ENCODE measurements at places on chromosomes 4 and X.

DNA sequence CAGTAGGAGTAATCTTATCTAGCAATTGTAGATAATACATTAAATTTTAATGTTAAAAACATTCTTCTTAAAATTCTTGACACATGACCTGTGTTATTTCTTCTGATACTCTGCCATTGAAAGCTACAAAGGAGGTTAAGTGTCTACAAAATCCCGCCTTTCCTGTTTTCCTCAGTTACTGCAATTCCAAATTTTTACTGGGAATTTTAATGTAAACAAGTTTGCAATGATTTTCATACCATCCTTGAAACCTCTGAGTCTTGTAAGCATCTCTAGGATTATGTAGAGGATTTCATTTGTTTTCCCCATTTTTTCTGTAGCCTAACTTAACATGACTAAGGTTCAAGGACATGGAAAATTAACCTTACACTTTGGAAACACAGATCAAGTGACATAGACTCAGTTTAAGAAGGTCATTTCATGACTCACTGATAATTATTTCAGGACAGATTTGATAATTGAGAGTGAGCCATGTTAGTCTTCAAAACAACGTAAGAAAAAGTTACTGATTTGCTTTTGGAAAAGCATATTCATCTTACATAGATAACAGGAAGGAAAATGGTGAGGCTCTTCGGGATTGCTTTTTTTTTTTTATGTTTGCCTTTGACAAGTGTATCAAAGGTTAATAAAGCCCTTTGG, 39.6 kb upstream of the PDLIM5 start:
- DNase-seq: no peak

DNA sequence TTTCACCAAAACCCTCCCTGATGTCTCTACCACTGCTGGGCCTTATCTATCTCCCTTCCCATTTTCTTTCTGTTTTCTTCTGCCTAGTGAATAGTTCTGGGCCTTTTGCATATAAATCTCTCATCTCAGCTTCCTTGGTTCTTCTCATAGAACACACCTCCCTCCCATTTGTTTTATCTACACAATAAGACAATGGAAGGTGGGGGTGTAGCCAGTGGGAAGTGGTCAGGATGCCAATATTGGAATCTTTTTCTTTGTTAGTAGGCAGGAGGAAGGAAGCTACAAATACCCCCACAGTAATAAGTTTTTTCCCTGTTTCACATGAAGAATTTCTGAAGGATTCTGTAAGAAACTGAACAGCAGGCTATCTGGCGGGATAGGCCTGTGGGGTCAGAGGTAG, 30.9 kb upstream of the RHOH start:
- DNase-seq: no peak

DNA sequence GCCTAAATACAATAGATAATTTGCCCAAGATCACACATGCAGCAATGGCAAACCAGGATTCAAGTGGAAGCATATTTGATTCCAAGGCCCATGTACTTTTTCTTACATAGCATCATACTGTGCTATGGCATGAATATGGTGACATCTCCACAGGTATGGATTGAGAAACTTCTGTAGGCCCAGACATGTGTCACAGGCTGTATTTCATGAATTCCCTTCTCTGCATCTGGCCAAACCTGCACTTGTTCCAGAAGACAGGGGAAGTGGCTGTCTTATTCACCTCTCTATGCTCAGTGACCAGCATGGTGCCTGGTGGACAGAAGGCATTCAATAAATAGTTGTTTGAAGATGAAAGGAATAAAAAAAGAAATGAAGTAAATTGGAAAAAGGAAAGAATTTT, 77.3 kb upstream of the TMEM164 start:
- no peak for DNase-seq

- no peak for DNase-seq
Measured at GRCh38 chr4:151294833-151295496, 18.0 kb downstream of the PRSS48 start.

DNA sequence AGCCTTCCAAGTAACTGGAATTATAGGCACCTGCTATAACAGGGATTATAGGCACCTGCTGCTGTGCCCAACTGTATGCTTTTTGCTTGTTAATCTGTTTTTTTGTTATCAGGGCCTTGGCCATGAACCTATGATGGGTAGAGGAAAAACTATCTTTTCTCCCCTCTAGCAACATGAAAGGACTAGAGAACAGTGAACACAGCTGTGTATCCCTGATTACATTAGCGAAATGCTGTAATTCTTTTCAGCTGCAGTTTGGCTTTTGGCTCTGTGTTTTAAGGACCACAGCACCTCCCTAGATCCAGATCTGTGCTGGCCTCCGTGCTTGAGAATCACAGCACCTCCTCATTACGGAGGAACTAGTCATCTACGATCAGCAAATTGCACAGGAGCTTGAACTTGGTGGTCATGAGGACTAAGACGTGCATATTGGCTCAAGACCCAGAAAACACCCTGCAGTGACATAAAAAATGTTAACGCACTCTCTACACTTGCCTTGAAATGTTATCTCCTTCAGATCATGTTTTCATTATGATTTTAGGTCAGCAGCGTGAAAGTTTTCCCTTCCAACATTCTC, 57.7 kb upstream of the S100G start:
- no peak for DNase-seq

DNA sequence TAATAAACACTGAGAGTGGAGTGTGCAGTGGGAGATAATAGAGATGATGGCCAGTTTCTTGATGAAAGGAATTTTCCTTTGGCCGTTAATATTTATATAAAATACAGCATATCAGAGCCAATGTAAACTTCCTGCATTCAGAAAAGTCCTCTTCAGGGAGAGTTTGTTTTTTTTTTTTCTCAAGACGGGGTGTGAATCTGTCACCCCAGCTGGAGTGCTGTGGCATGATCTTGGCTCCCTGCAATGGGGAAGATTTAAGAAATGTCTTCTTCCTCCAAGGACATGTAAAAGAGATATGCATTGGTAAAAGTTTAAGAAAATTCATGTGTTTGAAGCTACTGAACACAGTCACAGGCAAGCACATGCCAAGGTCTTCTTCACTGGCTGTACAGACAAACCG, 25.4 kb upstream of the TBC1D9 start:
- no peak for DNase-seq

GRCh38 chr4:48909697-48910096, 3.1 kb upstream of the OCIAD2 start:
- no peak for DNase-seq

GRCh38 chrX:7444967-7445366, 297.0 kb upstream of the PUDP start:
- DNase-seq: no peak

- DNase-seq: no peak
Measured at GRCh38 chr4:113300471-113300928, 251.0 kb downstream of the ANK2 start.

DNA sequence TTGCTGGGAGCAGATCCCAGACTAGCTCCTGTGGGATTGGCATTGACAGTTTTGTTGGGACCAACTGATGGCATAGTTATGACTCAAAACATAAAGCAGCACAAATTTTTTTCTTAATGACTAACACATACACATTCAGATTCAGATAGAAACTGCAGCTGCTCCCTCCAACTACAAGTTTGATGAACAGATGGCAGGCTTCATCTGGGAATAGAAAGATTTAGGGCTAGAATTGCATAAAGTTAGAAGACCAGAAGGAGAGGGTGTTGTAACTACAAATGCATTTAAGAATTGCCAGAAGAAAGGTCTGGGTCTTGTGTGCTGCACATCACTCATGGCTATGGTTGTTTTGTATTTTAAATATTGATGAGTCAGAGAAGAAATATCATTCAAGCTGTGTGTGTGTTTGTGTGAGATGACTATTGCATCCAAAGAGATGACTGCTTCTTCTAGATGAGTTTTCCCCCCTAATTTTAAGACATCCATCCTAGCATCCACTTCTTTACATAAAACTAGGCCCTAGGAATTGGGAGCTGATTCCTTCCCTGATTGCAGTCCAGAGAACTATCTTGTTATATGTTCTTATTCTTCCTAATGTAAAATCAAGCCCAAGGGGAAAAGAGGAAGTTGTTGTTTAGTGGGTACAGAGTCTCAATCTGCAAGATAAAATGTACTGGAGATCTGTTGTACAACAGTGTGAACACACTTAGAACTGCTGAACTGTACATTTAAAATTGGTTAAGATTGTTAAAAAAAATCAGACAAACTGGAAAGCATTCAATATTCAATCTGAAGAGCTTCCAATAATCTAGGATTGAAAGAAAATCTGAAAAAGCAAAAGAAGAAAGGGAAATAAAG, 175.1 kb downstream of the PARM1 start:
- no peak for DNase-seq

DNA sequence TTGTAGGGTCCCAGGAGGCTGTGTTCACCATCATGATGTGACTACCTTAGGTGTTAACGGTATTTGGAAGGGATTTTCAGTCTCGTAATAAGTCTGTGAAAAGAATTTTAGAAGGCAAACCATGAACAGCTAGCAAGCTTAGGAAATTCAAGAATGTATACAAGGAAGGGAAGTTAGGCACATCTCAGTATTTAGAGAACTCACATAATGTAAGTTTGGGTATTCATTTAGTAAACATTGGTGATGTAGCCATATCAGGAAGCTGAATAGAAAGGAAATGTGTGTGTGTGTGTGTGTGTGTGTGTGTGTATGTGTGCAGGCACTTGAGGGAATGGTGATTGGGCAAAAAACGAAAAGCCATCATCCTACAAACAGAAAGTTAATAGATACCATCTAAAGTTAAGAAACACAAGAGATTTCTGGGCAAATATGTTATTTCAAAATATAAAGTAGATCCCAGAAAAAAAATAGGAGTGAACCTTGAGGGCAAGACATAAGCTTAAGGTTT, 34.7 kb upstream of the PRKX start:
- no peak for DNase-seq

GRCh38 chr4:94285666-94286065, 57.0 kb downstream of the HPGDS start:
- DNase-seq: no peak

DNA sequence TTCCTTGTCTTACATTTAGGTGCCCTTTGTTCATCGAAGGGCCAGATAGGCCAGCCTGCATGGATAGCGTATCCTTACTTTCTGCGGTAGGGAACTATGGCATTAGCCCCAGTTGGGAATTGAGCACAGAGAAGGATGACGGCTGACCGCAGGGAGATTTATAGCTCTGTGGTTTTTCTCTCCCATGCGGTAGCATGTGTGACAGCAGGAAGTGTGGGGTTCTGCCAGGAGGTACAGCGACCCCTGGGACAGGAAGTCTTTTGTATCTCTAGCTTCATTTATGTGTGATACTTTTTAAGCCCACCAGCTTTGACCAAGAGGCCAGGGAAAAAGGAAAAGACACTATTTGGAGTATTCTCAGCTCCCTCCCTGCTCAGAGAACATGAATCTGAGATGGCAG, 33.1 kb downstream of the GAB3 start:
- no peak for DNase-seq

- DNase-seq: no peak
Measured at GRCh38 chr4:38802561-38803355, 1.8 kb downstream of the TLR1 start.

DNA sequence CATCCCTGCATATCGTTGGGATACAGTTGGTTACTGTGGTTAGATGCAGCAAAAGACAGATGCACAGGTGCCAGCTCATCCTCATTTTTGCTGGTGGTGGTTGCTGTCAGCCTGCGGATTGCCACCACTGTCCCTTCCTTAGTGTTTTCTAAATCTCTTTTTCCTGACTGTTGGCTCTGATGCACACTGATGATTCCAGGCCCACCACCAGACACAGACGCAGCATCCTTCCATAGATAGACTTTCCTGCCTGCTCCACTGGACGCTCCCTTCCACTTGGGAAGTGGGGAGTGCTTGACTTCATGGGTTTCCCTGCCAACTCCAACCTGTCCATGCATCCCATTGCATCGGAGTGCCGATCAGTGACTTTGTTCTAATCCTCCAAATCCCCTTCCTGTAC, 101.5 kb downstream of the EGF start:
- no peak for DNase-seq

- no peak for DNase-seq
Measured at GRCh38 chr4:37685161-37685822, 884 bp downstream of the RELL1 start.

DNA sequence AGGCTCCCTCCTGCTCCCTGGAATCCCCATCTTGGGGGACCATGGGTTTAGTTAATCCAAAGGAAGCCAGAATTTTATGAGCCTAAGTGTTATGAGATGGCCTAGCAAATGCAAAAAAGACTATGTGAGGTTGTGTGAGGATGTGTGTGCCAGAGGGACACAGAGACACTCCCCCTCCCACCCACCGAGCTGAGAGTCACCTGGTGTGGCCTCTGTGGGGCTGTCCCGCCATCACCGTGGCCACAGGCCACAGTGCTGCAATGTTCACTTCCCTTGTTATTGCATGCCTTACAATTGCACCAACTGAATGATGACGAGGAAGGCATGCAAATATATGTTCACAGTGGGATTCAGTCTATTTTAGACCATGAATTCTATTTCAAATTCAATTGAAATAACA, 601 bp upstream of the FGFBP2 start:
- no peak for DNase-seq

GRCh38 chr4:13656569-13657405, 29.3 kb upstream of the BOD1L1 start:
- DNase-seq: no peak

GRCh38 chr4:54783402-54784110, 125.8 kb downstream of the KIT start:
- DNase-seq: no peak

DNA sequence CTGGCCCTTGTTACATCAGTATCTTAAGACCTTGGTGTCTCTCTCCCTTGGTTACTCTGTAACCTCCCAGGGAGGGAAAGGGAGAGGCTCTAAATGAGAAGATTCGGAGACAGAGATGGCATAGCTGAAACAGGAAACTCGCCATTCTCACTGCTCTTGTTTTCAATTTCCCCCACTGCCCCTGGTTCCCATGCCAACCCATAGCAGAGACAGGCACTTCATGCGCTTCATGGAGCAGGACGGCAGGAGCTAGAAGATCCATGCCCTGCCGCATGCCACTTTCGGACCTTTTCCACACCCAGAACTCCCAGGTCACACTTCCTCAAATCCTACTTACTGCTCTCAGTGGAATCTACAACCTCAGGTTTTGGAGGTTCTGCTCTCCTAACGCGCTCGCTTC, 3.1 kb downstream of the ZMYM3 start:
- DNase-seq: no peak

GRCh38 chr4:38190717-38191178, 230.6 kb downstream of the PTTG2 start:
- no peak for DNase-seq

DNA sequence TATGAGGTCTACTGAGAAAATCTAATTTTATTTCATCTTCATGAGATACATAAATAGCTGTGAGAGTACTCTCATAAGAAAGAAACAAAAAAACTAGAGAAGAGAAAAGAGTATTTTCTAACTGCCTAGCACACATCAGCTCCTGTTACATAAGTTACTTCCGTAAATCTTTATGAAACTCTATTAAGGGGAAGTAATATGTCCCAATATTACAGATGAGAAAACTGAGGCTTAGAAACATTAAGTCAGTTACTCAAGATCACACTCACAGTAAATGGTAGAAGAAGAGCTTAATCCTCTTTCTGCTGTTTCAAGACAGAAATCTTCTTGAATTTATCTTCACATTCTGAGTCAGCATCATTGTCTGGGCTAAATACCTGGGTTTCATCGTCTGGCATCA, 164.1 kb downstream of the DTHD1 start:
- no peak for DNase-seq

All from vagina (tissue), 2 donors.